Osteocyte (in vitro differentiated cells): ENCODE measurements at places on chromosomes 16 and 17.
A peak's percentile ranks its signal among the peaks of the same experiment; 100 is the strongest.

GRCh38 chr17:65085951-65086350 is 29.4 kb upstream of the GNA13 start:
- no peak for DNase-seq

GRCh38 chr17:76048025-76048605 is 21.0 kb upstream of the EVPL start:
- DNase-seq: no peak

DNA sequence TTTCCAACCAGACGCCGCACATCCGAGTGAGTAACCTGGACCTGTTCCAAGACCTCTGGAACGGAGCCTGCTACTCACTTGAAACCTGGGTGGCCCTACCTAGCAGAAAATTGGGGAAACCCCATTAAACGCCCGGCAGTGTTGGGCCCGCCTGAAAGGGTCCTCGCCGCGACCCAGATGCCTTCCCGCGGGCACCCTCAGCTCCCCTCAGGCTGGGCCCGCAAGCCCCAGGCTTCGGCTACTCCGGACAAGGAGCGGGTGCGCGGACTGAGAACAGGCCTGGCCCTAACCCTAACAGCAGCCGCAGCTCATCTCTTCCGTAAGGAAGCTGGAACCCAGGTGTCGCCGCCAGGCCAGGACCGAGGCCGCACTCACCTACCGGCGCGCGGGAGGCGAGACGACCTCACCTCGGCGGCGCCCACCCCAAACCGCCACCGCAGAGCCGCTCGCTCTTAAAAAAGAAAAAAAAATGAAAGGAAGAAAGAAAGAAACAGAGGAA is 344 bp downstream of the PSME3IP1 start:
- DNase-seq: no peak

GRCh38 chr17:59811209-59811608 is 81.5 kb downstream of the TUBD1 start:
- DNase-seq: no peak

- DNase-seq: no peak
Observed at GRCh38 chr17:28065706-28066105, 23.2 kb downstream of the NLK start.

DNA sequence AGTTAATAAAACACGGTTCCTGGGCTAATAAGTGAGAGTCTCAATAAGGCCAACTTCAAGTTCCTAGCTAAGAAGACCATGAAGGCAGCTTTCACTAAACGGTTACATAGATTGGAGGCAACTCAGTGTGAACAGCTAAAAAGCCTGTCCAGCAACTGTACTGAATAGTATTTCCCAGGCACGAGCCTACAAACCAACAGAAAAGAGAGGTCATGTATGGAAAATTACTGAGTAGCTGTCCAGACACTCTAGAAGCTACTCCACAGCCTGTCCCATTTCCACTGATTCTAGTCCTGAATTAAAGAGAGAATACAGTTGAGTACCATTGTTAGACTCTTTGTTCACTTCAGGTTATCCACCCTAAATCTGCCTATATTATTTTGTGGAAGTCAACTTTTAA is 36.5 kb upstream of the C17orf78 start:
- DNase-seq: no peak

GRCh38 chr17:64331931-64332493 is 58.6 kb downstream of the PECAM1 start:
- DNase-seq: no peak

DNA sequence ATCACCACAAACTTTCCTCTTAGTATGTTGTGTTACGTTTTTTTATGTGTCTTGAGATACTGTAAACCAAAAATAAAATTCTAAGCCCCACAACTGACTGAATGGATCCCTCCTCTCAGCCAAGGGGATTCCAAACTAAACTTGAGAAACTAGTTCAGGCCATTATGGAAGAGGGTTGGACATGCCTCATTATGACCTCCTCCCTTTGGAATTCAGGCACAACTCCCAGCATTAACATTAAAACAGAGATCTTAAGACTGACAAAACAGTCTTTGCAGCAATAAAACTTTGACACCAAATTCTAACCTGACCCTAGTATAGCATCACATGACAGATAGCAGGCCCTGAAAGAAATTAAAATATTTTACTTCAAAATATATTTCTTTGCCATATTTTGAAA is 51.1 kb upstream of the SLC47A1 start:
- DNase-seq: no peak

DNA sequence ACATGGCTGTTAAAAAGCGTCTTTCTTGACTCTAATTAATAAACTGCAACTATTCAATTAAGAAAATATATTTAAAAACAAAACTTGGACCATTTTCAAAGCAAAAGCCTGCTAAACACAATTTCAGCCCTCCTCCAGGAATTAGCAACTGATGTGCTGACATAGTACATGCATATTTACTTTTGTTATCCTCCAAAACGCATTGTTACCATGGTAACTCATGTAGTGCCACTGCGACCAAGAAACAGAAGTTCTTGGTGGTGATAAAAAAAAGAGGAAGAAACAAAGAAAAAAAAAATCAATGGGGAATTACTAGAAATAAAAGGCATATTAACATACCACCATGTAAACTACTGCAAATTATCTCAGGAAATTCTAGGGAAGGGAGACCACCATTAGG is 793.4 kb upstream of the CDH8 start:
- DNase-seq: no peak

GRCh38 chr16:67632415-67633172 is 12.3 kb upstream of the CARMIL2 start:
- no peak for DNase-seq

DNA sequence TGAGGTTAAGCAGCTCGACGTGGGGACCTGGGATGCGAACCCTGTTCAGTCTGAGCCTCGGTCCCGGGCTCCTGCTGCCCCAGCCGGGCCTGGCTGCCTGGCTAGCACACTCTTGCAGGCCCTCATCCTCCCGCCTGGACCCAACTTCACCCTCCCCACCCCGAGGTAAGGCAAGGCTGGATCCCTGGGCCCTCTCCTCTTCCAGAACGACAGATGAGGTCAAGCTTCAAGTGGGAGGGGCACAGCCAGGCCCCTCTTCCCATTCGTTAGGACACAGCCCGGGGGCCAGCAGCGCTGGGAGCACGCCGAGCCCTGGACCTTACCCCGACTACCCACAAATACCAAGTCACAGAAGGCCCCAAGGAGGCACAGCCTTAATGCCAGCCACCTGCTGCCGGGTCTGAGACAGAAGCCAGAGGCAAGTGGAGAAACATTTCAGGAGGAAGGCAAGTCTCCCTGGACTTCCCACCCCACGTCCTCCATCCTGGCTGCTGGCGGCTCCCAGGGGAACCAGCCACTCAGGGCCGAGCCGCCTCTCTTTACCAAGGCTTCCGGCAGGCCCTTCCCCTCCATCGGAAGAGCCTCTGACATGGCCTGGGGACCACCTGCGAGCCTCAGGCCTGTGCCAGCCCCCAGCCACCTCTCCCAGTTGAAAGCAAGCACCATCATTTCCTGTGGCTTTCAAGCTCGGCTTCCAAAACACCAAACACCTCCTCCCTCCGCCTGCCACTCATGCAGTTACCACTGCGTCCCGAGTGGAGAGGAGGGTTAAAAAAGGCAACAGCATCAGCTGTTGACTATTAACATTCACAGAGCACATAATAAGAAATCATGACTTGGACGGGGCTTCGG is 59.9 kb downstream of the RPH3AL start:
- no peak for DNase-seq

DNA sequence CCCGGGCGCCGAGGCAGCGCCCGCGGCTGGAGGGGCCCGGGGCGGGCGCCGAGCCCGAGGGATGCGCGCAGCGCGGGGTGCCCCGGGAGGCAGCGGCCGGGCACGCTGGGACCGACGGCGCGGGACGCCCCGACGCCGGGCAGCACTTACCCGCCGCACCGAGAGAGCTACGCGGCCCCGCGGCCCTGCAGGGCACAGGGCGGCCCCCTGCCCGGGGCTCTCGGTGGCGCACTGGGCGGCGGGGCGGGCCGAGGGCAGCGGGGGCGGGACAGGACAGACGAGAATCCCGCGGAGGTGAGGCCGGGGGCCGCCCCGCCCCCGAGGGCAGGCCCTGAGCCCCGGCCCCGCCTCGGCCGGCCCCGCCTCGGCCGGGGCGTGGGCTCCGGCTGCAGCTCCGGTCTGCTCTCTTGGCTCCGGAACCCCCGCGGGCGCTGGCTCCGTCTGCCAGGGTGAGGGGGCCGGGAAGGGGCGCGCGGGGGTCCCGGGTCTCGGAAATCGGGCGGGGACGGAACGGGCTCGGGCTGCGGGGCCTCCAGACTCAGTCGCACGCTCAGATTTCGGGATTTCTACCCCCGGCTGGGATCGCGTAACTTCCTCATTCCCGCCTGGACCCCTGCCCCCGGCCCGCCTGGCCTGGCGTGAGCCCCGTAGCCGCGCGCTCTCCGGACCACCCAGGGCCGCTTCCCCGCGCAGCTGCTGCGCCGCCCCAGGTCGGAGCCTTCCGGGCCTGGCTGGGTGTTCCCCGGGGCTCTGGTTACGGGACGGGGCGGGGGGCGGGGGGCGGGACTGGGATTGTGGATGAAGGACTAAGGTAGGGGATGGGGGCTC is at the start of gene PLD2:
Gene PLD2 (plus strand): TSS at position 376 of the 828 bp plus-strand sequence. CDS start 621 bp downstream, outside the sequence.
- peak; percentile 91 for DNase-seq

DNA sequence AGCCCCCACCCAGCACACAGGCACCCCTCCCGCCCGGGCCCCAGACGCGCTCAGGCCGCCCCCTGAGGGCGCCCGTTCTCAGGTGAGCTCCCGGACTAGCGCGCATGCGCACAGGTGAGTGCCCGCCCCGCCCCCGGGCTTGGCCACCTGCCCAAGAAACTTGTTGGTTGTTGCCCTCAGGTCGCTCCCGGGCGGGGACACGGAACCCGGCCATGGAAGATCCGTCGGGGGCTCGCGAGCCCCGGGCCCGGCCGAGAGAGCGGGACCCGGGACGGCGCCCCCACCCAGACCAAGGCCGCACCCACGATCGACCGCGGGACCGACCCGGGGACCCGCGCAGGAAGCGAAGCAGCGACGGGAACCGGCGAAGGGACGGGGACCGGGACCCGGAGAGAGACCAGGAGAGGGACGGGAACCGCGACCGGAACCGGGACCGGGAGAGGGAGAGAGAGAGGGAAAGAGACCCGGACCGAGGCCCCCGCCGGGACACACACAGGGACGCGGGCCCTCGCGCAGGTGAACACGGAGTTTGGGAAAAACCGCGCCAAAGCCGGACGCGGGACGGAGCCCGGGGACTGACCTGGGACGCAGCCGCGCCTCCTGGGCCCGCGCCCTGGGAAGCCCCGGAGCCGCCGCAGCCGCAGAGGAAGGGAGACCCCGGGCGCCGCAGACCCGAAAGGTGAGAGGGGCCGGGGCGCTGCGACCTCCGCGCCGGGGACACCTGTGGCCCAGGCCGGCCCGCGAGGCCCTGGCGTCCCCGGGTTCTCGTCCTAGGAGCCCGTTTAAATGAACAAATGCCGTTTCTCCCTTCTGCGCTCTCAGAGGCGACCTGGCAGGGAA is at the start of gene MARVELD3:
Gene MARVELD3 (plus strand): TSS at position 167 of the 840 bp plus-strand sequence. CDS start 46 bp downstream, at position 213.
- DNase-seq: no peak

DNA sequence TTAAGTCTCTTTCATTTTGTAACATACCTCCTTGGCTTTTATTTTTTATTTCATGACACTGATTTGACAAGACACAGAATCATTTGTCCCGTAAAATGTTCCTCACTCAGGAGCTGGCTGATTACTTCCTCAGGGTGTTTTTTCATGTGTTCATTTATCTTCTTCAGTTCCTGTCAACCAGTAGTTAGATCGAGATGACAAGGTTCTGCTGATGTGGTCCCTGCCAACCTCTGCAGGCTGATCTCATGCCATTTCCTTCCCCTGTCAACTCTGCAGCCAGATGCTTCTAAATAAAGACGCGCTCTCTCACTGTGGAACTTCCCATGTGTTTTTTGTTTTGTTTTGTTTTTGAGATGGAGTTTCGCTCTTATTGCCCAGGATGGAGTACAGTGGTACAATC is 8.1 kb upstream of the CXCL16 start:
- DNase-seq: no peak
